ENCODE measurements at places on chromosomes 12 and 14.

DNA sequence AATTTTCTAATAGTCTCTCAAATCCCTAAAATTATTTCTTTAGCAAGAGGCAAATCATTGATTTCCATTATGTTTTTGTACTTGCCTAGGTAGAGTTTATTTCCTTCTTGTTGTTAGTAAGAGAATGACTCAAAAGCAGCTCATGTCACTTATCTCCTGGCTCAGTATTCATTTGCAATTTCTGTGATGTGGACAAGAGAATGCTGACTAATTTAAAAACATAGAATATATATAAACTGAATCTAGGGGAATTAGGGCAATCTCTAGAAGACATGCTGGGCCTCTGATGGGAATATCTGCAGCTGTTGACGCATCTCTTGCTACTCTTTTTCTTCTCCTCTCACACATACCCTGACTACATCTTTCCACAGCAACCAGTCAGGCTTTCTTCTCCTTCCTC is 130.8 kb upstream of the PRKD1 start:
- no peak for DNase-seq

GRCh38 chr14:64195199-64195598 is 99.0 kb downstream of the ESR2 start:
- DNase-seq = no peak

- no peak for DNase-seq
Measured at GRCh38 chr14:70139384-70139783, 49.4 kb downstream of the SLC8A3 start.

DNA sequence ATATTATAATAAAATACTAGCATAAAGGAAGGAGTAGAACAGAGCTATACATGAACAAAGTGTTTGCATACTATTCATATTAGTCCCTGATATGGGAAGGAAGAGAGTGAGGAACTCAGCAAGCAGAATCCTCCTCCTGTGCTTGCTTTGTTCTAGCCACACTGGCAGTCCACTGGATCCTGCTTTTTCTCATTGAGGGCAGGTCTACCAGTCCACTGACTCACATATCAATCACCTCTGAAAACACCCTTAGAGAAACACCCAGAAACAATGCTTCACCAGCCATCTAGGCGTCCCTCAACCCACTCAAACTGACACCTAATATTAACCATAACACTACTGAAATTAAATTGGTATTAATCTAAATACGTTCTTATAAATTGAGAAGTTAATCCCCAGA is 1861.7 kb upstream of the SEL1L start:
- DNase-seq = no peak

GRCh38 chr12:128929057-128929456 is 75.8 kb downstream of the GLT1D1 start:
- no peak for DNase-seq

- DNase-seq = no peak
Measured at GRCh38 chr12:46895726-46896125, 69.9 kb upstream of the SLC38A4 start.

- DNase-seq = no peak
Measured at GRCh38 chr14:93747102-93747501, 41.2 kb downstream of the PRIMA1 start.

GRCh38 chr12:83113945-83114344 is 427.2 kb downstream of the TMTC2 start:
- DNase-seq = no peak
